ENCODE measurements at places on chromosomes 2 and 18. TPM values are rescaled to one million over a fixed set of nuclear protein-coding genes. Genes with fewer than 3 reads are reported as not detected.

DNA sequence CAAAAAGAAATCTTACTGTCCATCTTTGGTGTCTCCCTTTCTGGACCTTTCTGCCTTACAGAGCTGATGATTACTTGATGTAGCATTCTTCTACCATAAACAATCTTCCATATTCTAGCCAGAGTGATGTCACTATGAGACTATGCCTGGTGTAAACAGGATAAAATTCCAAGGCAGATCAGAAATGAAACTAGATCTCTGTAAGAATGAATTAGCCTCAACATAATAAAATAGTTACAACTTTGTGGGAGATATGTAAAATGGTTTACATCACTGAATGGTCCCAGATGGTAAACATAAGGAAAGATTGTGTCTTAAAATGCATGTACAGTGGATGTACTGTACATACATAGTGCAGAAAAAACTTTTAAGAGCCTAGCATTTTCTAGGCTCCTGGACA, 112.3 kb upstream of the ZNF521 start:
- DNase-seq: no peak

DNA sequence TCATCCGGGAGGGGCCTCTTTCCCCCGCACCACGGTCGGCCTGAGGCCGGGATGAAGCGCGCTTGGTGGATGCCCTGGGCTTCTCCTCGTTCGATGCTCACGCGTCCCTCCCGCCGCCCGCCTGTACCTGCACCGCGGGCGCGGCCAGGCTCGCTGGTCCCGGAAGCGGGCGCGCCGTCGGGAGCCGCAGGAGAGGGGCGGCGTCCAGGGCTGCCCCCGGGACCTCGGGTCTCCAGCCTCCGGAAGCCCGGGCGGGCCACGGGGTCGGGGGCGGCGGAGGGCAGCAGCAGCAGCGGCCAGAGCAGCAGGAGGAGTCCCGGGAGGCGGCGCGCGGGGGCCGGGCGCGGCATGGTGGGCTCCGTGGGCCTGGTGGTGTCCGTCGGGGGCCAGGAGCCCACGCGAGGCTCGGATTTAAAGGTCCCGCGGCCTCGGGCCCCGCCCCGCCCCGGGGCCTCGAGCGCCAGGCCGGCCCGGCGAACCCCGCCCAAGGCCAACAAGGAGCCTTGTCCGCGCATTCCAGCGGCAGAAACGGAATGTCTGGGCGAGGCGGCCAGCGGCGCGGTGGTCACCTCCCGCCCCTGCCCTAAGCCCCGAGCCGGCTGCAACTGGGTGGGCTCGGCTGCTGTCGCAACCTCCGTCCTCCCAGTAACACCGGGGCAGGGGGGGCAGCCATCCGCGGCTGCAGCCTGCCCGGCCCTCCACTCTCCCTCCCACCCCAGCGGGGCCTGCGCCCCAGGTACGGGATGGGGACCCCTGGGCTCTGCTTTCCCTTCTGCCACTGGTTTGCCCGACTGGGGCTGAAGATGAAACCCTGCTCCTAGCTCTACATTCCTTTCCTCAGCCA, at the start of gene MATN3:
TSS of gene MATN3 (minus strand) at position 387 of the 844 bp plus-strand sequence. CDS start at position 350, 37 bp downstream.
- no peak for DNase-seq

The CSRNP3 gene
- 15.4 TPM for polyA plus RNA-seq

DNA sequence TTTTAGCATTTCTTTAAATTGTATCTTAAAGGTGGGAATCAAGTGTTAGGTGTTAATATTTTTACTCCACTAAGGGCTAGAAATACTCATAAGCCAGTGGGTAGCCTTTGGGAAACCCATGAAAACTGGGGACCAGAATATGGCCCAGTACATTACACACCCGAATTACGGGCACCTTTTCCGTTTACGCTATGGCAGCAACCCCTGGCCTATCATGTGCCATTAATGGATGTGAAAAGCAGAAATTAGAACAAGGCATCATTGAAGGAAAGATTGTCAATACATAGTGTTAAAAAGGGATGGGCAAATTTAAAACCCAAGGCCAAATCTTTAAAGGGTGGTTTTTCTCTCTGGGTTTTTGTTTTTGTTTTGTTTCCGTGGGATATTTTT, 781 bp downstream of the FARP2 start:
- no peak for DNase-seq

DNA sequence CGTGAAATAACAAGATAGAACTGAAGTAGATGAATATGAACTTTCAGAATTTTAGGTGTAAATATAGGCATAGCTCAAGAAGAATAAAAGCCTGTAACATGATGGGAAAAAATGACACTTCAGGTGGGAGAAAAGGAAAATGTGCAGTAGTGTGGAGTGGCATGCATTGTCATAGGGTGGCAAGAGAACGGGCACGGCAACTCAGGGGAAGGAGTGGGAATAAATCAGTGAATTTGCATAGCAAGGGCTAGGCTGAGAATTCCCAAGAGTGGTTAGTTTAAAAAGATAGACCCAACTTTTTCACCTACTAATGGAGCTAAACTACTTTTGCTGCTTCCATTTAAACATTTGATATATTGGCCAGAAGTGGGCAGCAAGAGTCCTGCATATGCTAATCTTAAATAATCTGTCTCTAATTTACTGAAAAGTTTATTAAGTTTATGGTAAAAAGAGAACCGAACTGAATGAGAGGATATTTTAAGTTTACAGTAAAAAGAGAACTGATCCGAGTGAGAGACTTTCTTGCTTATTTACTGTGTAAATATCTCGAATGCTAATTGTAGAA, 228.1 kb downstream of the CTNNA2 start:
- DNase-seq: no peak

DNA sequence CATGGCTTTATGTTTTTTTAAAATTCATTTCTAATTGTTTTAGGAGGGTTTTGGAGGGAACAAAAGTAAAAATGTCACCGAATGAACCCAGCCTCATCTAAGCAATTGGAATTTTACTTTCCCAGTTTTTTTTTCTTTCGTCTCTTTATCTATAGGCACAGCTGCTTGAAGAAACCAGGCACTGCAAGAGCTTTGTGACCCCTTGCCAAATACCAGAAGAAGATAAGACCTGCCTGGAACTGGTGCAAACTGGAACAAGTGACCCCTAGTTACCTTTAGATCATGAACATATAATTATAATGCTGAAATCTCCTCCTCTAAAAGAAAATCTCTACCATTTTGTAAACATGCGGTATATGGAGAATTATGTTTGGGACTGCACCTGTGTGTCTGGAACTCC, 100.9 kb downstream of the TSN start:
- DNase-seq: no peak

- DNase-seq: no peak
Measured at GRCh38 chr18:6294148-6294784, 120.4 kb downstream of the L3MBTL4 start.

The NEU2 gene
- polyA plus RNA-seq: not detected

DNA sequence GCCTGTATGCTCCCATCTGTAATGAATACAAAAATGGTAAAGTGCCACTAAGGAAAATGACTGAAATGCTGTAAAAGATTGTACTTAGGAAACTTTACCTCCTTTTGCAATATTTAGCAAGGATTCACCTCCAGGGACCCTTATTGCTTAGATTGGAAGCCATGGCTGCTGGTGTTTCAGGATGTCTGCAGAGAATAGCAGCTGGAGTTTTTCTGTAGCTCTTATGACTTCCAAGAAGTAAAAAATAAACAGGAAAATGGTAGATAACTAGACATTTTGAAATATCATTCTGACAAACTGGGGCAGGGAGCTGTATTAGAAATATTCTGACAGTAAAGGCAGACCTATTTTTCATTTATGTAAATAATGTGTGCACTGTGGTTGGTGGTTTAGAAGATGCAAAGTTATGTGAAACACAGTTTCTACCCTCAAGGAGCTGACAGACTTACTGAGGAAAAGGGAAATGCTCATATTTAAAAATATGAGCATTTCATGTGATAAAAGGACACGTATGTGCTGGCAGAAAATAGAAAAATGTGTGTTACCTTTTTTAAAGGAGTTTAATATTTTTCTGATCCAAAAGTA, 224.9 kb upstream of the BOD1L2 start:
- DNase-seq: no peak

The RNU2-63P gene
- polyA plus RNA-seq: not detected

DNA sequence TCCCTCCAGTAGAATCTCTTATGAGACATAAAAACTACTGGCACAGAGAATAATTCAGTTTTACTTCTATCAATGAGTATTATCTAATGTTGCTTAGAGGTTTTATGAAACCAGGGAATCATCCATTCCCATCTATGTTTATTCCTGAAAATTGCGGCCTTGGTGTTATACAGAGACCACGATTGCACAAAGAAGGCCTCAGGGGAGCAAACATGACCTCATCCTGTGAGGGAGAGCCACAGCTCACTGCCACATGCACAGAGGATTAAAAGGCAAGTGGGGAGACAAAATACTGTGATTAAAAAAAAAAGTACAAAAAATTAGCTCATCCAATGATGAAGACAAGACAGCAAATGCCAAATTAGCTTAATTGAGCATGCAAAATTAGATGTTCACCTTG, 111.8 kb upstream of the SLC35G4 start:
- DNase-seq: no peak

- DNase-seq: no peak
Measured at GRCh38 chr18:58893388-58894099, 28.9 kb downstream of the ZNF532 start.

The C1QL2 gene
- not detected for polyA plus RNA-seq

The DSC2 gene
- 54.9 TPM for polyA plus RNA-seq

DNA sequence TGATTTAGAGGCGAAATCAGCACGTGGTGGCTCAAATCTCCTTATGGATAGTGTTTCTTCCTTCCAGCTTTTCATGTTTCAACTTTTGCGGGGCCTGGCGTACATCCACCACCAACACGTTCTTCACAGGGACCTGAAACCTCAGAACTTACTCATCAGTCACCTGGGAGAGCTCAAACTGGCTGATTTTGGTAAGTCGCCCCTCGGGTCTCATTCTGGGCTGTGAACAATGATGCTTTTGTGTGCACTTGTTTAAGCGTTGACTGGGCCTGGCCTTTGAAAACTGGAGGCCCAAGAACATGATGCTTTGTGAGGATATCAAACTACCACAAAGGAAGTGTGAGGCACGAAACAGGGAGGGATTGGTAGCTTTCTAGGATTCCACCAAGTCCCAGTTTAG, 27.4 kb downstream of the CDK15 start:
- no peak for DNase-seq

- DNase-seq: no peak
Measured at GRCh38 chr2:226909126-226909525, 73.3 kb downstream of the RHBDD1 start.

The DSG3 gene
- polyA plus RNA-seq: not detected

DNA sequence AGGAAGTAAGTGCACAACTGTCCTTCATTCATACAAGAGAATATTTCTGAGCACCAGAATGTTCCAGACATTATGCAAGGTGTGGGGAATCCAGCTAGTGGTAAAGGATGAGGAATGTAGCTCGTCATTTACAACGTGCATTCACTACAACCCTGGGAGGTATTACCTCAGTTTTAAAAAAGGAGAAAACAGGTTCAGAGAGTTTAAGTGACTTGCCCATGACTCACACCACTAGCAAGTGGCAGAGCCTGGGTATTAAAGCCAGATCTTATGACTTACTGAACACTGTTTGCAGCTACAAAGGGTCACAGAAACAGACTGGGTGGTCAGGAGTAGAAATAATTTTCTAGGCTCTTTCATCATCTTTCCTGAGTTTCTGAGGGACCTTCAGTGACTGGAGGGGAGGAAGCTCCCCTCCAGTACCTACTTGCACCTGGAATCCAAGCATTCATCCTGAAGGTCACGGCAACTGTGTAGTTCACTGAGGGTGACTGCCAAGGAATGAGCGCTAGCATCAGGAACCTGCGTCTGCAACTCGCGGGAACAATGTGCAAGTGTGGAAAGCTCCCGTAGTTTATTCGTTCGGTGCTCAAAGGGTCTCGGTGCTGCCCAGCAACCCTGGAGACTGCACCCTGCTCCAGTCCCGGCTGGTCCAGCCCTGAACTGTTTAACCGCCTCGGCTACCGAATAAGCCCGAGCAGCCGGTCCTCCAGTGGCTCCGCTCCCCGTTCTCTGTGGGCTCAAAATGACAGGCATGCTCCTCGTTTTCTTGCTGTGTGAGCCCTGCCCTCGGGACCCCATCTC, 647 bp downstream of the CCDC121 start:
- DNase-seq: no peak

The DSG4 gene
- 0.04 TPM for polyA plus RNA-seq

DNA sequence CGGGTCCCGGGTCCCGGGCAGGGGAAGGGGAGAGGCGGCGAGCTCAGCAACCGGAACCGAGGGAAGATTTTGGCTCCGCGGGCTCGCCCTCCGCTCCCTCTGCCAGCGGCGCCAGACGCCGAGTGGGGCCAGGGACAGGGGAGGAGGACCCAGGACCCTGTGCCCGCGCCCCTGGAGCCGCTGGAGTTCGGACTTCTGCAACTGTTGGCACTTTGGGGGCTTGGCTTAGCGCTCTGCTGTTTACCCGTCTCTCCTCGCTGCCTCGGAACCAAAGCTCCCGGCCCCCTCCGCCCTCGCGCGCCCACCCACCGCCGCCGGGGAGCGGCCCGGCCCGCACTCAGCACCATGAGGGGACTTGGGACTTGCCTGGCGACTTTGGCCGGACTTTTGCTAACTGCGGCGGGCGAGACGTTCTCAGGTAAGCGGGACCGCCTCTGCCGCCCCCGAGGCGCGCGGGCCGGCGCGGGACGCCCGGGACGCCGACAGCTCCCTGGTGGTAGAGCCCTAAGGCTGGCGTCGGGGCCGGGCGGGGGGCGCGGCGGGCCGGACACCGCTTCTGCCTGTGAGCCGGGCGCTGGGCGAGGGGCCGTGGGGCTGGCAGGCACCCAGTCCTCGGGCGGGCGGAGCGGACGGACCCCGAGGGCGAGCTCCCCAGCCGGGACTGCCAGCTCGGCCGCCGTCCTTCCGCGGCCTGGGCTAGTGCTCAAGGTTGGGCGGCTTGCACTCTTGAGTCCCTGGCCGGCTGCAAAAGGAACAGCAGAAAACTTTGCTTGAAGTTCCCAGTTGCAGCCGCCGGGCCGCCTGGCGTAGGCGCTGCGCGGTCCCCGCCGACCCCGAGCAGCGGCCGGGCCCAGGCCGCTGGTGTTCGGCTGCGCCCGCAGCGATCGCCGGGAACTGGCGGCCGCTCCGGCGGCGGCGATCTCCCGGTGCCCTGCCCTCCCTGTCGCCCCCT, 634 bp downstream of the PTPRM start:
- DNase-seq: no peak

DNA sequence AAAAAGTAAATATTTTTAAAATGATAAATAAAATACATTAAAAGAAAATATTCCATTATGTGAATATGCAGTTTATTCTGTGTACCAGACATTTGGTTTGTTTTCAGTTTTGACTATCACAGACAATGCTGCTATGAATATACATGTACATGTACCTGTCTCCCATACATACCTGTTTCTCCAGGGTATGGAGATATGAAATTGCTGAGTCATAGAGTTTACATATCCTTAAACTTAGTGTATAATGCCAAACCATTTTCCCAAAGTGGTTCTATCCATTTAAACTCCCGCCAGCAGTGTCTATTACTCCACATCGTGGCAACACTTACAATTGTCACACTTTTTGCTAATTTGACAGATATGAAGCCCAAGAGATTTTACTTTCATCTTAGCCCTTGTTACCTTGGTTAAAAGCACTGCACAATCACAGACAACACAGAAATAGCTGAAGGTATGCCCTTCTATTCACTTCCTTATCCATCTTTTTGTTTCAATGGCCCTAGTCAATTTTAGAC, 56.3 kb downstream of the ZNF521 start:
- DNase-seq: no peak

The SAP130 gene
- 27.0 TPM for polyA plus RNA-seq

GRCh38 chr2:147609301-147609700, 235.5 kb upstream of the ACVR2A start:
- DNase-seq: no peak

DNA sequence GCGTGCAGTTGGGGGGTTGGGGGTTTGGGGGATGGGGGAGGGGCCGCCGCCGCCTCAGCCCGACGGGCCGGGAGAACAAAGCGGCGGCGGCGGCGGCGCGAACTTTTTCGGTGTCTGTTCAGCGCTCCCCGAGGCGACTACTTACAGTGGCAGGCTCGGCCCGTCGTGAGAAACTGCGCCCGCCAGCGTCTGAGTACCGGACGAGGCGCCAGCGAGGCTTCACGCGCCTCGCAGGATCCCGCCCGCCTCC, 172 bp downstream of the PRKD3 start:
- DNase-seq: no peak
